ENCODE measurements at places on chromosomes 16 and 17. TPM values are rescaled to one million over a fixed set of nuclear protein-coding genes. Genes with fewer than 3 reads are reported as not detected.
A peak's percentile ranks its signal among the peaks of the same experiment; 100 is the strongest.

GRCh38 chr17:39953471-39953888 is 9.3 kb upstream of the GSDMA start:
- no peak for DNase-seq

DNA sequence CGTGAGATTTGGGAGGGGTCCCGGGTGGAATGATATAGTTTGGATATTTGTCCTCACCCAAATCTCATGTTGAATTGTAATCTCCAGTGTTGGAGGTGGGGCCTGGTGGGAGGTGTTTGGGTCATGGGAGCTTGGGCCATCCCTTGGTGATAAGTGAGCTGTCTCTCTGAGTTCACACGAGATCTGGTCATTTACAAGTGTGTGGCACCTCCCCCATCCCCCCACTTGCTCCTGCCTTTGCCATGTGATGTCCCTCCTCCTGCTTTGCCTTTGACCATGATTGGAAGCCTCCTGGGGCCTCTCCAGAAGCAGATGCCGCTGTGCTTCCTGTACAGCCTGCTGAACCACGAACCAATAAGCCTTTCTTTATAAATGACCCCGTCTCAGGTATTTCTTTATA is 21.3 kb upstream of the BAIAP2 start:
- DNase-seq: no peak

DNA sequence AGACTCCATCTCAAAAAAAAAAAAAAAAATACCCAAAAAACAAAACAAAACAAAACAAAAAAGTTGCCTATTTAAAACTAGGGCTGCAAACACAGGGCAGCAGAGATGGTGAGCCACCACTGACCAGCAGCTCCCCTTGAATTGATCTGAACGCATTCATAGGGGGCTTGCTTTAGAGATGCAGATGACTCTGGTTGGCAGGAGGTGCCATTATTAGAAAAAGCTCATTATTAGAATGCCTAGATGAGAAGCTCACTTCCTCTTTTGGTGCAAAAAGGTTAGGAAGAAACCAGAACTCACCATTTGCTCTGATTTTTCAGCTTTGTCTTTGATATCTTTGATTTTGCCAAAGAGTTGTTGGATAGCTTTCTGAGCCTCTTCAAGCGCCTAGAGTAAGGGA is 53.1 kb downstream of the VPS53 start:
- no peak for DNase-seq

DNA sequence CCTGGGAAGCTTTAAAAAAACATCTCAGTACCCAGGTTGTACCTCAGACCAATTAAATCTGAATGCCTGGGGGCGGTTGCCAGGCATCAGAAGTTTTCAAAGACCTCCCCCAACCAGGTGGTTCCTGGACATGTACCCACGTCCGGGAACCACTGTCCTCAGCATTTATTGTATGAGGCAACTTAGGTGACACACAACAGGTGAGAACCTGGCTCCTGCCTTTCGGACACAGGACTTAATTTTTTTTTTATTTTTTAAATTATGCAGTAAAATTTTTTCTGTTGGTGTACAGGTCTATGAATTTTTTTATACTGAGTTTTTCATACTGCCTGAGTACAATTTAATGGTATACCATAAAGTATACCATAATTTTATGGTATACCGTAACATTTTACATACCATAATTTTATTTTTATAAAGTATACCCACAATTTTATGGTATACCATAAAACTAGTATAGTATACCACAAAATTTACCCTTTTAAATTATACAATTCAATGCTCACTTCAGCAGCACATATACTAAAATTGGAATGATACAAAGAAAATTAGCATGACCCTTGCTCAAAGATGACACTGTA is 38.7 kb upstream of the DHX8 start:
- no peak for DNase-seq

The GCGR gene
- total RNA-seq: not detected

- no peak for DNase-seq
Observed at GRCh38 chr17:31291820-31292219, 5.2 kb downstream of the OMG start.

GRCh38 chr17:42389135-42389417 is 834 bp upstream of the STAT3 start:
- DNase-seq: no peak

The MYCBPAP gene
- not detected for total RNA-seq

The RAB37 gene
- total RNA-seq: not detected

The KRT33B gene
- total RNA-seq: 1.3 TPM

DNA sequence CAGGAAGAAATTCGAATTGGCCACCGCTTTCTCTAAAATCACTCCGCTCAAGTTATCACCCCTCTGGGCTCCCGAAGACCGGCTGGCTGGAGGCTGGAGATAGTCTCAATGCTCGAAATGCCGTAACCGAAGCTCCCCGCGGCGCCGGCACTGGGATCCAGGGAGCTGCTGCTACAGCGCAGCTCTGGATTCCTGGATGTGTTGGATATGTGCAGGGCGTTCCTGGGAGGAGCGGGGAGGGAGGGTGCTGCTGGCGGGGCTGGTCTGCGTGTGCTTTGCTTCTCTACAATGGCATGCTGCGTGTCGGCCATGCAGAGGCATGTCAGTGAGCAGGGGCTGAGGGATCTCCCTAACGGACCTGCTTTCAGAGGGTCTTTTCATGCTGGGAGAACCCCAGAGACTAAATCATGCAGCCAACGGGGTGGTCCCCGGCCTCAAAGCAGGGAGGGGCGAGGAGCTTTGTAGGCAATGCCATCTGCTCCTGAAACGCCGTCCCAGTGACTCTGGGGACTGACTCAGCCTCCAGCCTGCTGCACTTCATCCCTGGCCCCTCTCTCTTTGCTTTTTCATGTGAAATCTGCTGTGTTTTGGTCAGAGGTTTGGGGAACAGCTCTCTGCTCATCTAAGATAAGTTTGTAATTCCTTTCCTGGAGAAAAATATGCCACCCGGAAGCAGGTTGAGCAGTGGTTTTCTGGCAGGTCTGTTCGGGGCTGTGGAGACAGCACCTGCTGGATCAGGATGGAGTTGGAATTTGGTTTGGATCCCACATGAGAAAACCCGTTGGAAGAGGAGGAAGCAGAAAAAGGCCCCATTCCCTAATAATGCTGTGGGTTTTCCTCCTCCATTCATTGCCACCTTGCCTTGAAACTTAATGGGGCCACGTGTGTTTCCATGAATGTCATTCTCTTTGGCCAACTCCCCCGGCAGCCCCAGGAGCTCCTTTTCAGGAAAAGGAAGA is 311.4 kb downstream of the SEC14L1 start:
- peak; percentile 22 for DNase-seq

The TRPV2 gene
- 4.1 TPM for total RNA-seq

DNA sequence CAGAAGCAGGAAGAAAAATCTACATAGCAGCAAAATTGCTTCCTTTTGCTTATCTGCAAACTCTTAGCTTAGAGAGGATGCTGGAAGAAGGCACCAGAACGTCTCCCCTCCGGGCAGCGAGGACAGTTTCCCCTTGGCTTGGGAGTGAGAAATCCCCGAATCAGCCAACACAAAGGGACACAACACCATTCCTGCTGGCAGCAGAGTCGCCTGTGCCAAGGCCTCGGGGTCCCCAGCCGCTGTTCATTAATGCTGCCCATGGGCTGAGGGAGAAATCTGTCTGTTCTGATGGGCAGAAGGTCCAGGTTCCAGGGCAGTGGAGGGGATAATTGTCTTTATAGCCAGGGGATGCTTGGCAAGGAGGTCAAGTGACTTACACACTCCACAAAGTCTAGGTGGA is 38.0 kb downstream of the CACNG3 start:
- no peak for DNase-seq

- DNase-seq: peak; percentile 87
Observed at GRCh38 chr16:73771196-73772064, 525.2 kb upstream of the PSMD7 start.

- DNase-seq: no peak
Observed at GRCh38 chr17:30226878-30227277, 8.6 kb downstream of the SLC6A4 start.

The PLA2G10 gene
- total RNA-seq: not detected

The KRT36 gene
- not detected for total RNA-seq

The SLC6A2 gene
- total RNA-seq: not detected

DNA sequence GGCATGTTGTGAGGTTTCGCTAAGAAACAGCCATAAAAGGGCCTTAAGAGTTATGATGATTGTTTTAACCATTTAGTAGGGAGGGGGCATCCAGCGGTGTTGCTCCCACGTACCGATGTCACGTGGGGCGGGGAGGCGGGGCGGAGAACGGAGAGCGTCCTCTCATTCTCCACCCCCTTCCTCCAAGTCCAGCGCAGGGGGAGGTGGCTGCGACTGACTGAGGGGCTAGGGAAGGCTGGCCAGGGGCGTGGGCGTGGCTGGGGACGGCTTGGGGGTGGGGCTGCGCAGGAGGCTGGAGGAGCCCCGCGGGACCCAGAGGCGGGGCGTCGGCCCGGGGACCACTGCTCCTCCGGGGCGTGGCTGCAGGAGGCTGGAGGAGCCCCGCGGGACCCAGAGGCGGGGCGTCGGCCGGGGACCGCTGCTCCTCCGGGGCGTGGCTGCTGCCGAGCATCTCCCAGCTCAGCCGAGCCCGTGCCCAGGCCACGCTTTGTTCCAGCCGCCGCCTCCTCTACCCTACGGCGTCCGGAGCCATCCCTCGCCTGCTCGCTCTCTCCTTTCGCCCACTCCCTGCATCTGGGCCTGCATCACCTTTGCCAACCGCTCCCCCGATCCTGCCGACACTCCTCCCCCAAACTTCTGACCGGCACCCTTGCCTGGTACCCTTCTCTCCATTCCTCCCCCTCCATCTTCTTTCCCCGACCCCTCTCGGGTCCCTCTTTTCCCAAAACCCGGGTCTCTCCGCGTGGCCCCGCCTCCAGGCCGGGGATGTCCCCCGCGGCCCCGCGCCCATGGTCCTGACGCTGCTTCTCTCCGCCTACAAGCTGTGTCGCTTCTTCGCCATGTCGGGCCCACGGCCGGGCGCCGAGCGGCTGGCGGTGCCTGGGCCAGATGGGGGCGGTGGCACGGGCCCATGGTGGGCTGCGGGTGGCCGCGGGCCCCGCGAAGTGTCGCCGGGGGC is at the start of gene SARM1:
SARM1 (plus strand) TSS at position 450 of the 958 bp plus-strand sequence; CDS start at position 789, 339 bp downstream.
- peak; percentile 80 for DNase-seq

- peak; percentile 60 for DNase-seq
Observed at GRCh38 chr17:41338961-41339485, 11.6 kb downstream of the KRT33A start.

GRCh38 chr17:37247825-37248224 is 128.0 kb upstream of the C17orf78 start:
- no peak for DNase-seq

The MYO15A gene
- total RNA-seq: not detected

GRCh38 chr17:15892244-15892643 is 52.7 kb upstream of the ADORA2B start:
- DNase-seq: no peak

The SECTM1 gene
- total RNA-seq: 30.2 TPM

The NT5C gene
- total RNA-seq: 28.7 TPM

DNA sequence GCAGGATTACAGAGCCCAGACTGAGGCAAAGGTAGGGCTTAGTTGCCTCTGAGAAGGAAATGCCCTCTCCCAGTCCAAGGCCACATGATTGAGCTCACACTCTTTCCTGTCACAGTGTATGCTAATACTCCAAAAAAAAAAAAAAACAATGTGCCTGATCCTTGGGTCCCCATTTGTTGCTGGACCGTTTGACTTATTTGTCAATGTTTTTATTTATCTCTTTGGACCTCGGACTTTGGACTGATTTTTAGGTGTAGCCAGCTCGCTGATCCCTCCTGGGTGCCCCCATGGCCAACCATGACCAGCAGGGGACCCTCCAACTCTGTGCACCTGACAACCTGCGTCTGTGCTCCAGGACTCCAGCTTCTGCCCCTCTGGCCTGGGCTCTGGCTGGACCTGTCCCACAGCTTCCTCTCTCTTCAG is 622 bp upstream of the CCL16 start:
- DNase-seq: no peak

The UTS2R gene
- not detected for total RNA-seq

The TNFRSF13B gene
- total RNA-seq: not detected

The NDRG4 gene
- 6.5 TPM for total RNA-seq

- DNase-seq: no peak
Observed at GRCh38 chr17:81939881-81940385, 2.8 kb upstream of the PYCR1 start.

- no peak for DNase-seq
Observed at GRCh38 chr16:71352963-71353460, 5.5 kb upstream of the CALB2 start.

- no peak for DNase-seq
Observed at GRCh38 chr16:55152875-55153390, 171.1 kb upstream of the IRX6 start.

The NPW gene
- not detected for total RNA-seq

- DNase-seq: no peak
Observed at GRCh38 chr17:76581515-76581914, 4.1 kb downstream of the ST6GALNAC2 start.

The CRHR1 gene
- not detected for total RNA-seq

The TMEM256 gene
- total RNA-seq: 122 TPM

DNA sequence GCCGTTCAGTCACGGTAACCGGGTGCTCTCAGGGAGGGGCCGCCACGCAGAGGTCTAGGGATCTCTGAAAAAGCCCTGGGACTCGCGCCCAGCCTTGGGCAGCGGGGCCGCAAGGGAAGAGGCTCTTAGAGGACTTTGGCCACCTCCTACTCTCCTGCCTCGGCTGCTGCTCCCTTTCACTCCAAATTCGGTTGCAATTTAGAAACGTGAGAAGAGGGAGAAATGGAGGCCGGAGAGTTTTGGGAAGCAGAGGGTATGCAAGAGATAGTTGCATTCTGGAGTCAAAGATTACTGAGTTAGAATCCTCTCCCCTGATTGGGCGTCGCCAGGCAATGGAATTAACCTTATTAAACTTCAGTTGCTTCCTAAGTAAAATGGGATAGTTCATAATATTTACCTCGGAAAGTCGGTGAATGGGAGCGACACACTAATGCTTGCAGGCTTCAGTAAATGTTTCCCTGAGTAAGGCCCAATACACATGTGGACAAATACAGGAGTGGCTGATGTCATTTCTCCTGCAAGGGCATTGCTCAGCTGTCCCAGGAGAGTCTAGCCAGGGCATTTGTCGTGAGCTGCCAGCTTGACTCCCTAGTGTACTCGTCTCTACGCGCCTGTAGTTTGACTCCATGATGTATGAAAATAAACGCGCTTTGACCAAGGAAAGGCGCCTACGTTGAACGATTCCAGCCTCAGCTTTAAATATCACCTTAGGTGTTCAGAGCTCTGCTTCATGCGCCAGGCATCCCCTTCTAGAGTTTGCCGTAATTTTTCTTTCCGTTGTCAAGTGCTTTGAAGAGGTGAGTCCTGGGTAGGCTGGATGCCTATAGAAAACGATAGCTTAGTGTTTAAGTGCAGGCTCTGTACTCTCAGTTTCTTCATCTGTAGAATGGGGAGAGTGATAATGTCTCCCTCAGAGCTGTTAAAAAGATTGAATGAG is 667 bp downstream of the OGFOD1 start:
- peak; percentile 50 for DNase-seq
